Sciatic nerve (tissue), 2 donors: ENCODE measurements at places on chromosomes 2 and 18.
A peak's percentile ranks its signal among the peaks of the same experiment; 100 is the strongest.

DNA sequence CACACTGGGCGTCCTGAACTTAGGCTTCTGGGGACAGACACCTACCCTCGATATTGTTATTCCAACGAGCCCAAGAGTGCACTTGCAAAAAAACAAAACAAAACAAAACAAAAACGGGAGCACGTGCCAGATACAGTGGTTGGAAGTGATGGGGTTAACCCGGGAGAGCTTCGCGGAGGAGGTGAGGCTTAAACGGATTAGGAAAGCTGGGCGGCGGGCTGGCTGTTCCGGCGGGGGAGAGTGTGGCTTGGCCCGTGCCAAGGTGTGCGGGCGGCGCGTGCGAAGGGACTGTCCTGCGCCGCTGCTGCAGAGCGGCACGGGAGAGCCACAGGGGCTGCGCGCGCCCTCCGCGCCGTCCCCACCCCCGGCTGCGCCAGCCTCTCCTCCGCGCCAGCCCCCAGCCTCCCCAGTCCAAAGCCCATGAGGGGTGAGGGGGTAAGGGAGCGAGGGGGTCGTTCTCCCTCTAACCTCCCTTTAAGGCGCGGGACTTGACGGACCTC is 1.5 kb upstream of the SLC30A3 start:
- no peak for DNase-seq

GRCh38 chr2:128643221-128644065 is 324.8 kb upstream of the HS6ST1 start:
- peak; percentile 15 for DNase-seq

DNA sequence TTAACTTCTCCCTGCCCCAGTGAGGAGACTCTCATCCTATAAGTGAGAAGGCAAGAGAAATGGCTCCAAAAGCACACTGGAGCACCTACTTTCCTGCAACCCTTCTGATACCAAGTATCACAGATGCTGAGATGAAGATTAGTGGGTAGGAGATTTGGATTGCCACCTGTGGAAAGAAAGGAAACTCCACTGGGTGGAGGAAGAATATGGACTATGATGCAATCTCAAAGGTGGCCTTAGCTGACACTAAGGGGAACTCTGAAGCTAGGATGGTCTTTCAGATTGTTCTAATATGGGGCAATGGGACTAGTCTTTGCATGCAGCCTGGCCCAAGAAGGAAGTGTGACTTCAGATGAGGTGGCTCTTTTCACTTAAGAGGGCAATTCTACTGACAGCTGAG is 21.6 kb downstream of the PRKRA start:
- no peak for DNase-seq

- DNase-seq: no peak
Measured at GRCh38 chr2:237134321-237135230, 48.9 kb downstream of the COPS8 start.

DNA sequence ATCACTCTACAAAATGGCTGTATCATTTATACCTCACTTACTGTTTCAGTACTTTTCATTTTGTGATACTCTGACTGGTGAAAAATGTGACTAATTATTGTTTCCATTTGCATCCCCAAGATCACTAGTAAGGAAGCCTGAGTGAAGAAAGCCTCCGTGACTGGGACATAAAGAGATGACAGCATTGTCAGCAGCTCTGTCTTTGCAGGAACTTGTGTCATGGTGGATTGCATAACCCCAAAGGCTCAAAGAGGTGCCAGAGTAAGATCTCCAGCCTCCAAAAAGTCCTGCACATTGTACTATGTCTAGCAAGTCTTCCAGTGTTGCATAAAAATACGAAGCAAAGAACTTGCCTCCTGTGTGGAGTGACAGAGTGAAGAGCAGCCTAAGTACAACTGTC is 187.5 kb upstream of the CRIM1 start:
- DNase-seq: no peak

GRCh38 chr2:189629531-189630453 is 31.5 kb upstream of the ASNSD1 start:
- no peak for DNase-seq
